ENCODE measurements at places on chromosomes 1 and 21. TPM values are rescaled to one million over a fixed set of nuclear protein-coding genes. Genes with fewer than 3 reads are reported as not detected.

The FCGR3A gene
- total RNA-seq: 36.0 TPM

The GADD45A gene
- 60.9 TPM for total RNA-seq

DNA sequence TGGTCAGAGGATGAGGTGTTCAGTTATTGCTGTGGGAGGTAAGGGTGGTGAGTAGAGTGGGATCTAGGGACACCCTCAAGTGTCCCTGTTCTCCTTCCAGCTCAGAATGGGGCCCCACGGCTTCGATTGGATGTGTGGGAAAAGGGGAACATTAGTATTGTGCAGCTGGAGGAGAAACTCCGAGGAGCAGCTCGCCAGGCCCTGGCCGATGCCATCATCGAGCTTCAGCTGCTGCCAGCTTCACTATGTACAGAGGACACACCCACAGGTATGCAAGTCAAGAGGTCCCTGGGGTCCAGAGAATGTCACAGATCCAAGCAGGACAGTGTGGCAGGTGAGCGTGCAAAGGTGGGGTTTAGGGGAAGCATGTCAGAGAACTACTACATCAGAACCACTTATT is 13.9 kb downstream of the HYI start:
- no peak for DNase-seq

The RUNX1 gene
- 35.1 TPM for total RNA-seq

DNA sequence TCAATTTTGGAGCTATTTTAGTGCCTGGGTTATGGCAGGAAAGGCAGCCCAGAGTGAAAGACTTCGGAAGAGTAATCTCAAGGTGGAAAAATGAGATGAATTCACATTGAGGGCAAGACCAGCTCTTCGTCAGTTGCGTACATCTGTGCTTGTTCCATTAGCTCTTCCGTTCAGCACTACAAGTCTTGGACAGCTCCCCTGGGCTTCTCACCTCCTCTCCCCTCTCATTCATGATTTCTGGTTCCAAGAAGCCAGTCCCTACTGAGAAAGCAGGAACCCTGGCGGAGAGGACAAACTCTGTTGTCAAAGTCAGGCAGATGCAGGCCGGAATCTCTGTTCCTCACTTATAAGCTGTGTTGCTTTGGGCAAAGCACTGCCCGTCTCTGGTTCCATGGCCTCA is 76.5 kb downstream of the ACTL8 start:
- DNase-seq: peak; percentile 23

The SAMSN1 gene
- total RNA-seq: 8.8 TPM

GRCh38 chr1:96964761-96965160 is 243.2 kb downstream of the PTBP2 start:
- no peak for DNase-seq

- peak; percentile 69 for DNase-seq
Measured at GRCh38 chr1:27574871-27575831, 28.8 kb downstream of the AHDC1 start.

DNA sequence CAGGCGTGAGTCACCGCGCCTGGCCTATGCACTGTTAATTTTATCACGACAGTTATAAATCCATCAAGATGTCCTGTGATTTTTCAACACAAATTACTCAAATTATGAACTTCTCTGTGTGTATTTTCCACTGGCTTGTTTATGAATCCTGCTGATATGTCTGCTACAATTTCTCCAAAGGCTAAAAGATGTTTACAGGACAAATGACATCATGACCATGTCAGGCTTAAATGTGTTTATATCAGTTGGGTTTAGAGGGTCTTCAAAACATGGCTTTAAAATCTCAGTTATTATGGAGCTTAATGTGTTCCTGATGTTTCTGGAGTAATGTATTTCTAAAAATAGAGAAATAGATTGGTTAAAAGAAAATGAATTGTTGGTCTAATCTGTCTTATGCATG is 44.0 kb upstream of the ERG start:
- no peak for DNase-seq

- no peak for DNase-seq
Measured at GRCh38 chr1:41333146-41333784, 28.0 kb upstream of the FOXO6 start.

DNA sequence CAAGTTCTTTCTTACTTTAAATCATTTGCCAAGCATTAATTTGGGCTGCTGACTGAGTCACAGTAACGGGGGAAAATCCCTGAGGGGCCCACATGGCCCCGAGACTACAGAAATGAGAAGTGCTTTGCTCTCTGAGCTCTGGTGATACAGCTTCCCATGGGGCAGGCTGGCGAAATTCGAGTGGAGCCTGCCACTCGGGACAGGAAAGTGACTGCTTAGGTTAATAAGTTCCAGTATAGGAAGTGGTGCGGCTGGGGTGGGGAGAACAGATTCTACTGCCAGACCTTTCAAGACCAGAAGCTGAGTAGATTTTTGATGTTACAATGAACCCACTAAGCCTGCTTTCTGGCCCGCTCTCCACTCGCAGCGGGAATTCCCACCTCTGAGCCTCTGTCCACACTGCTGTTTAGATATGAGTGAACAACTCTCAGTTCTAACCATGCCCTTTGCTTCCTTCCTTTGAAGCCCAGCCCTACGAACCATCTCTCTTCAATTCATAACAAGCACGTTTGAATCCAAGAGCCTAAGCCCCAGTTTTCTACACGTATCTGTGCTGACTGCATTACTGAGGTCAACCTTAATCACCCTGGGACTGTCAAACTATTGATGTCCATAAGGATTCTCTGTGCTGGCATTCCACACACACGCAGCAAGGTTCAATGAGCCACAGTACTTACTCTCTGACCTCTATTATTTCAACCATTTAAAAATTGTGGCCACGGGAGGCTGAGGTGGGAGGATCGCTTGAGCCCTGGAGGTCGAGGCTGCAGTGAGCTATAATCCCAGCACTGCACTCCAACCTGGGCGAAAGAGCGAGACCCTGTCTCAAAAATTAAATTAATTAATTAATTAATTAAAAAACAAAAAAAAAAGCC is 9.6 kb downstream of the ZBTB17 start:
- no peak for DNase-seq

GRCh38 chr1:29208442-29208841 is 22.3 kb downstream of the MECR start:
- no peak for DNase-seq

DNA sequence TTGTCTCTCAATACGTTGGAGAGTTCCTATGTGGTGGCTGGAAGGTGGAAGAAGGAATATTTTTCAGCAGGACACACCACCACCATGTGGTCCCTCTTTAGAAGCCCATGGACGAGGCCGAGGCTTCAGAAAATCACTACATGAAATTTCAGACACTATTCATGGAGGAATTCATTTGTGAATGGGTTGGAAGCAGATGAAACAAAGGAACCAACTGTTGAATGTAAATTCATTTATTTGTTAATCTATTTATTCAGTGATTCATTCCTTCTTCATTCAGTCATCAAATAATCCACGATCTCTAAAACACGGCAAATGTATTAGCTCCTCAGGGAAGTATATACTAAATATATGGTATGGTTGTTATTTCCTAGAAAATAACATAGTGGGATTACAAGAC is 12.2 kb downstream of the SLC35F3 start:
- DNase-seq: no peak

The CACHD1 gene
- total RNA-seq: 3.8 TPM

DNA sequence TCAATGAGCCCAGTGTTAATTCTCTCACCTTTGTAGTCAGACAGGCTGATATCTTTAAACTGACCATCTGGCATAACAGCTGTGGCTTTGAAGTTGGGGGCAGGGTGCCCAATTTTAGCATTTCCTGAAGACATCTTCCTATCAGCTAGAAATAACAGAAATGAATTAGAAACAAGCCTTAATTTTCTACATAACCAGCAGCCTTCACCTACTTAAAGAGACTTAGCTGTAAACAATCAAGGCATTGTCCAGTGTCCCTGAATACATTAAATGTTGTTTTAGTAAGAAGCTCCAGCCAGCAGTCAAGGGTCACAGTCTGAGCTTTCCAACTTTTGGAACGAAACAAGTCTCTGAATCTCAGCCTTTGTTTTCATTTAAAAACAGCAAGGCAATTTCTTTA is 2.8 kb downstream of the PRDX1 start:
- no peak for DNase-seq

The SH3BGR gene
- 22.3 TPM for total RNA-seq

The CR1L gene
- total RNA-seq: not detected

- DNase-seq: no peak
Measured at GRCh38 chr1:215844266-215844665, 277.2 kb downstream of the KCTD3 start.

DNA sequence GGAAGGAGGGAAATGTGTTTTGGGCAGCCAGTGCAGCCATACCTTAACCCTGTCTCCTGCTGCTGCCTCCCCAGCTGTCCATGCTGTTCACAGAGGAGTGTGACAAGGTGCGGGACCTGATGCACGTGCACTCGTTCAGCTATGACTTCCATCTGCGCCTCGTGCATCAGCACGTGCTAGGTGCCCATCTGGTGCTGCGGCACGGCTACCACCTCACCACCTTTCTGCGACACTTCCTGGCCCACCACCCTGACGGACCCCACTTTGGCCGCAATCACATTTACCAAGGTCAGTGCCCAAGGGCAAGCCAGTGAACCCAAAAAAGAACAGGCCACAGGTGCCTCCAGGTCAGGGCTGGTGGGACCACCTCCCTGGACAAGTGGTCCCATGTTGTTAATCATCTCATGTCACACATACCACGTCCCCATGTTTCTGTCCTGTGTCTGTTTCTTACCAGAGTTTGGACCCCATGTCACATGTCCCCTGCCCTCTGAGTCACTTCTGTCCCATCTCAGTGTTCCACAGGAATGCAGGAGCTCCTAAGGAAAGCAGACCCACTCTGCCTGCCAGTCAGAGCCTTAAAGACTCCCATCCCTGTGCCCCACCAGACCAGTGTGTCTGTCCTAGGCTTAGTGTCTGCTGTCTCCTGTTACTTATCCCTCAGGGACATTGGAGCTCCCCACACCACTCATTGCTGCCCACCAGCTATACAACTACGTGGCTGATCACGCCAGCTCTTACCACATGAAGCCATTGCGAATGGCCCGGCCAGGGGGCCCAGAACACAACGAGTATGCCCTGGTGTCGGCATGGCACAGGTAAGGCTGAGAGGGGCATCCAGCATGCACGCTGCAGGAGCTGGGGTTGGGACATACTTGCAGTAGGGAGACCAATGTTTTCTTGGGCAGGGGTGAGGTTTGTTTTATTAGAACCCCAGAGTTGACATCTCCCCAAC is 6.6 kb downstream of the HYI start:
- DNase-seq: no peak

DNA sequence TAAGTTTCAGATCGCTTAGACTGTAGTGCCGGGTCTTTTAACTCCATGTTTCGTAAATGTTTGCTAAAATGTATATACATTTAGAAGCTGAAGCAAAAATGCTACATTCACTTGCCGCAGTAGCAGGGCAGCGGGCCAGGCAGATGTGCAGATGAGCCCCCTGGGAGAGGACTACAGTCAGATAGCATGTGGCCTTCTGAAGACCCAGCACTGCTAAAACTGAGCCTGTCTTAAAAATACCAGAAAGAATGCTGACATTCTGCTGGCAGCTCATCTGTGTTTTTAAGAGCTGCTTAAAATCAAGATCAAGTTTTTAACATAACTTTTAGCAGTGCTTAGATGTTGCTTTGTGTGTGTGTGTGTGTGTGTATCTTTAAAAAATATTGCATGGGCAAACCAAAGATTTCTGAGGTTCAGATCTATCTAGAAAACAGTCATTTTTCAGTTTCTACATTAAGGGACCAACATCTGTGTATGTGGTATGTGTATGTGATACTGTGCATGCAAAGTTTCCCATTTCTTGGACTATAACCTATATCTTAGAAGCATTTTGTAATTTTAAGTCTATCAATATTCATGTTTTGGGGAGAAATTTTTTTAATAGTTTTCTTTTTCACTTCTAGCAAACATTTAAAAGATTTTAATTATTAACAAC is 31.7 kb downstream of the CHRM3 start:
- no peak for DNase-seq

GRCh38 chr1:181592255-181592859 is 109.0 kb downstream of the CACNA1E start:
- DNase-seq: no peak

DNA sequence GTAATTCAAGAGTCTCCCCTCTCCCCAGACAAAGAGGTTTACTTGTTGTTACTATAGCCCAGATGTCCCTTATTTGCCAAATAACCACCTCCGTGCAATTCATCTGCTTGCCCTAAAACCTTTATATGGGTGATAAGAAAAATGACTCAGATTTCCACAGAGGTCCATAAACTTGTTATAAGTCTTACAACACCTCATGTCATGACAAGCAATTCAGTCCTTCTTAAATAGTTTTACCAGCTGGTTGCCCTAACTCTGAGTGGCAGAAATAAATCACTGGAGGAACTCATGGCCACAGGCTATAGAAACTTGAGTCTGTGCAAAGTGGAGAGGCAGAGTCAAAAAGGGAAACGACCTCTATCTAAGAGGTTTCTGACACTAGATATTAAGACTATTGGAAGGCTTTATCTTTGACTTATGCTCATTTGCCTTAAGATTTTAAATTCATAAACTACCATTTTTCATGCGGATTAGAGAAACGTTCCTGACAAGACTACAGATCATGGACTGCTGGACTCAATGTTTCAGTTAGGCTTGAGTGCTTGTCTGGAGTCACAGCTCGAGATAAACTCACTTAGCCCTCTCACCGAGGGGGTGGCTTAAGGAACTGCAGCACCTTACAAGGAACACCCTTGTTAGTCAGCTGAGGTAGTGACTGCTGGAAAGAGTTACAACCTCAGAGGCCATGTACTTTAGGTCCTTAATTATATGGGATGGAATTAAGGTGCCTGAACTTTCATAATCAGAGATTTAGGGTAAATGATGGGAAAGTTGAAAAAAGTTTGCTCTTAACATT is 662.5 kb upstream of the USP24 start:
- DNase-seq: no peak

GRCh38 chr1:204127597-204128242 is 24.1 kb downstream of the ETNK2 start:
- peak; percentile 50 for DNase-seq

The FCMR gene
- total RNA-seq: 8.0 TPM

DNA sequence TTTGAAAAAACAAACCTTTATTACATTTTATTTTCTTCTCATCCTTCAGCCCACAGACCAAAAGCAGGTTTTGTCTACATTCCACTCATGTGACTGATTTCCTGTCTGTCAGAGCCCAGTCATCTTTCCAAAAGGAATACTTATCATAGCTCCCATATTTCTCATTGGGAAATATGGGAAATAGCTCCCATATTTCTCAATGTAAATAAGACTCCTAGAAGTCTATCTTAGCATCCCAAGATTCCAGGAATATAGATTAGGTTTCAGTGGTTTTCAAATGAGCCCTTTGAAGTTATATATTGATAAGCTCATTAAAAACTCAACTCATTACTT is 19.1 kb upstream of the NRDC start:
- no peak for DNase-seq

DNA sequence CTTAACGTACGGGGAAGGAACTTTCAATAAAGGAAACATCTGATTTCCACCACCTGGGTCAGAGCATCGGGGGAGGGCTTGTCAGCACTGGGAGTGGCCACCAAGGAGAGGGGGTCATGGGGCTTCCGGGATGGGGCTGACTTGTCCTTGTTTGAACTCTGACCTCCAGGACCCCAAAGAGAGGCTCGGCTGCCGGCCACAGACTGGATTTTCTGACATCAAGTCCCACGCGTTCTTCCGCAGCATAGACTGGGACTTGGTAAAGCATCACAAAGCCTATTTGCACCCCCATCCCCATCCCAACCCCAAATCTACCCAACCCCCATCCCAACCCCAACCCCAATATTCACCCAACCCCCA is 19.5 kb downstream of the FAAP20 start:
- no peak for DNase-seq

The TEDDM1 gene
- not detected for total RNA-seq

The TNN gene
- total RNA-seq: 3.6 TPM
